HS-27A (cell line): ENCODE measurements at places on chromosomes 7 and 10.

- no peak for DNase-seq
Observed at GRCh38 chr10:3067118-3067858, at the start of gene PFKP. Gene PFKP, plus strand, starts transcription at chr10:3067548. Its CDS starts 48 bp downstream, at chr10:3067596.

DNA sequence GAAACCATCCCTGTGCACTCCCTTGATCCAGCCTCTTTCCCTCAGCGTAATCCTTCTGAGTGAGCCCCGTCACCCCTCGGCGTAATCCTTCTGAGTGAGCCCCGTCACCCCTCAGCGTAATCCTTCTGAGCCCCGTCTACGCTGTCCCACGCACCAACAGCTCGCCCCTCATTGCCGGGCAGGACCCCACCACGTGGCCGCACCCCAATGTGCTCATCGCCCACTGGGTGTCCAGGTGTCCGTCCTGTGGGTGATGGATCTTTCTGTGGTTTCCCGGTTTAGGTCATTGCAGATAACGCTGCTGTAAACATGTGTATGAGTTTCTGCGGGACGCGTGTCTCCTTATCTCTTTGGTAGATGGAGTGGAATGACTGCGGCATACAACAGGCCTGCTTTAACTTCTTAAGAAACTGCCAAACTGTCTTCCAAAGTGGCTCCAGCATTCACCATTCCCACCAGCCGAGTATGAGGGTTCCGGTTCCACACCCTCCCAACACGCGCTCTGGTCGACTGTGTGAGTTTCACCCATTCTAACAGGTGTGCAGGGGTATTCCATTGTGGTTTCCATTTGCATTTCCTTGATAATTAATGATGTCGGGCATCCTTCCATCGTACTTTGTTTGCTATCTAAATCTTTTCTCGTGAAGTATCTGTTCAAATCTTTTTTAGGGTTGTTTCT is 42.1 kb upstream of the NKX6-2 start:
- DNase-seq = no peak

DNA sequence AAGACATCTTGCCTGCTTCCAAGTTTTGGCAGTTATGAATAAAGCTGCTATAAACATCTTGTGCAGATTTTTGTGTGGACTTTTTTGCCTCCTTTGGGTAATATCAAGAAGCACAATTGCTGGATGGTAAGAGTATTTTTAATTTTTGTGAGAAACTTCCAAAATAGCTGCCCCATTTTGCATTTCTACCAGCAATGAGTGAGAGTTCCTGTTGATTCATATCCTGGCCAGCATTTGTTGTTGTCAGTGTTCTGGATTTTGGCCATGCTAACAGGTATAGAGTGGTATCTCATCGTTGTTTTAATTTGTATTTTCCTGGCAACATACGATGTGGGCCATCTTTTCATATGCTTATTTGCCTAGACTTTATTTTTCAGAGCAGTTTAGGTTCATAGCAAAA is 53.9 kb downstream of the BTAF1 start:
- DNase-seq = no peak

DNA sequence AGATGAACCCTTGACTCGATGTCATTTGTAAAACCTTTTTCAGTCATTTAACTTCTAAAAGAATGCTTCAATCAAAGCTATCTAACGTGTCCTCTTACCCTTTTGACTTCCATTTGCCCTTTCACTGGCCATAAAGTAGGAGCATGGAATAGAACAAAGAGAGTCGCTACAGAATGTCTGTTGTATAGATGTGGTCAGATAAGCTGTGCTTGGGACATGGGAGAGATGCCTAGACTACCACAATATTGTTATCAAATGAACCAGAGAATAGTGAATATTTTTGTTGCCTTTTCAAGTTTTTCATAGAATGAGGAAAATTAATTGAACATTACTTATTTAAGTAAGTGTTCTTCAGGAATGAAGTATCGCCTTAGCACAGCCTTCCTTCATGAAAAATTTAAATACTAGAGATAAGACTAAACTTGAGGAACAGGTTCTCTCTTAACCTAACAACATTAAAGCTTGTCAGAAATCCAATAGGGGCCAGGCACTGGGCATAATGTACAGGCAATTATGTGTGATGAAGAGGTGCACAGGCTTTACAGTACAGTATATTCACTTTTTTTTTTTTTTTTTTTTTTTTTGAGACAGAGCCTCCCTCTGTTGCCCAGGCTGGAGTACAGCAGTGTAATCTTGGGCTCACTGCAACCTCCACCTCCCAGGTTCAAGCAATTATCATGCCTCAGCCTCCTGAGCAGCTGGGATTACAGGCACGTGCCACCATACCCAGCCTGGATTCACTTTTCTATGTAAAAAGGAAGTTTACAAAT is 7.5 kb upstream of the KMT2E start:
- no peak for DNase-seq

- no peak for DNase-seq
Observed at GRCh38 chr7:131889572-131890150, 333.2 kb upstream of the PODXL start.

DNA sequence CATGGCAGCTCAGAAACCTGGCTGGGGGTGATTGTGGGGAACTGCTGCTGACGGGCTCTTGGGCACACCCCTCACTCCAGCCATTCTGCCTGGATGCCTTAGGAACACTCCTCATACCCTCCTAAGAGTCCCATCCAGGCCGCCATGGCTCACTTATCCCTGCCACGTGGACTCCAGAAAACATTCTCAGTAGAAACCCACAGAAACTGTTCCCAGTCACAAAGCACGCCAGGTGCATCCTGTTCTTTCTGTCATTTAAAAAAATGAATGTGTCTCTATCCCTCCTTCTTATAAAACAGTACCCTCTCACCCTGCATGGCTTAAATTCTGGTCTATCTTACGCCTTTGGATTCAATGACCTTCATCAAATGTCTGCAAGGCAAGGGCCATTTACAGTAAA is 177.7 kb downstream of the CUX1 start:
- no peak for DNase-seq

DNA sequence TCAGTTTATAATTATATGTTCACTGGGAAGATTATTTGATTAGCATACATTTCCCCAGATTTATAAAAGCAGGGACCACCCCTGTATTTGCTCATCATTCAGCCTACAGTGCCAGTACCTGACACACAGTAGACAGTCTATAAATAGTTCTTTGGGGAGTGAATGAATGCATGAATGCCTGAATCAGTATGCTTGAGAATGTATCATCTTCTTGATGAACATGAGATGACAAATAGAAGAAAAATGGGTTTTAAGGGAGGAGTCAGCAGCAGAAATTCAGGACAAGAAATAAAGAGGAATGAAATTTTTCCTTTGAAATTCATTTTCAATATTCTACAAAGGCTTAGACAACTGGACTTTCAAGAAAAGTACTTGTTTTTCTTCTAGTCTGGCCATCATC is 295.8 kb upstream of the LRRTM3 start:
- no peak for DNase-seq

DNA sequence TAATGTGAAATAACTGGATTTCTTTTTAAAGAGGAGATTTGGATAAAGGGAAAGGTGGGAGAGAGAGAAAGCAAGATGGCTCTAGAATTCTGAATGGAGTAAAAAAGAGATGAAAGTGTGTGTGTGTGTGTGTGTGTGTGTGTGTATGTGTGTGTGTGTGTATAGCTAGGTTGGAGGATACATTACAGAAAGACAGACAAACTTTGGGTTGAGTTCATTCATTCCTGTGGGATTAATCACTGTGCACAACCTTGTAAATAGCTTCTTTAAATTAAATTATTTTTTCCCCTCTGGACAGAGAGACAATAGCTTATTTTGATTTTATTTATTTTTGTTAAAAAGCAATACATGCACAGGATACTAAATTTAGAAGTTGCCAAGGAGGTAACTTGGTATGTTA is 7.5 kb downstream of the ASB4 start:
- no peak for DNase-seq

GRCh38 chr7:142280263-142280662 is 22.4 kb upstream of the PRSS58 start:
- DNase-seq = no peak

DNA sequence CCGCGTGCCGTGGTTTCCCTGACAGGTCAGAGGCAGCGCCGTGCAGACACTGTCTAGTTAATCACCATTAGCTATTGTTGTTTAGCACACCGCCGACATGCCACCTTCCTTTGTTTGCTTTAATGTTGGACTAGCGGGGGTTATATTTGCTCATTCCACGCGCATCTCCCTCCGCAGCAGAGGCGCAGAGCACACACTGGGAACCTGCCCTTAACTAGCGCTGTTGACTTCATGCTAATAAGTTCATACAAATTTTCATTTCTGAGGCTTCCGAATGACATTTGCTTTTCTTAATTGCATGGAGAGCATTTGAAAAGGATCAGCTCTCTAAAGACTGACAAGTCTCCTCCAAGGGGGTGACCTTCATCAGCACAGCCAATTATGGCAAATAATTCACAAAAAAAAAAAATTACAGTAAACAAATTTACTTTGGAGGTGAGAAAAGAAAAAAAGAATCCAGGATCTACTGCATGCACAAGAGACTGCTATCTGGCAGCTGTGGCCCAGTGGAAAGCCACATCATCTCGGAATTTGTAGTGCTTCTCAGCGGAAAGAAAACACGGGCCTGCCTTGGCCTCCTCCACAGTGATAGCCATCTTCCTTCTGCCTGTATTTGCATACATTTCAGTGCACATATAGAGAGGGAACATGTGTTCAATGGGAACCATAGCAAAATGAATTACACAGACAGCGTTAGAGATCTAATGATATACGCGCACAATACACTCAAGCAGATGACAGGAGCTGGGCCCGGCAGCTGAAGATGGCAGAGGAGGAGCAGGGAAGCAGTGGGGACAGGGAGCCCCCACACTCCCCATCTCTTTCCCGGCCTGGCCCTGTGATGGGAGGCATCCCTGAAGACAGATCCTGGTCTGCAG is 94.2 kb downstream of the EBF3 start:
- DNase-seq = no peak

DNA sequence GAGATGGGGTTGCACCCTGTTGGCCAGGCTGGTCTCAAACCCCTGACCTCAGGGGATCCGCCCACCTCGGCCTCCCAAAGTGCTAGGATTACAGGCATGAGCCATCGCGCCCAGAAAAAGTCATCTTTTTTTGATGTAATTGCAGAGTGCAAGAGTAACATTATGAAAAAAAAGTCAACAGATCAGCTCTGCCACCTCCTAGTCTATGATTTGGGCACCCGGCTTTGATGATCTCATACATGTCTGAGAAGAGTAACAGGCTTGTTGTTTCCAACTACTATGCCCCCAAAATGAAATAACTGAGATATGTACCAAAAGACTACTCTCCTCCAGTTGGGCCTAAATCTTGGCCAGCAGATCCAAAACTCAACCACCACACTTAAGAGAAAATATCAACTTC is 40.8 kb downstream of the VOPP1 start:
- DNase-seq = no peak

- DNase-seq = no peak
Observed at GRCh38 chr10:3684891-3685290, 100.1 kb downstream of the KLF6 start.

GRCh38 chr10:4201866-4202825 is 417.1 kb upstream of the KLF6 start:
- no peak for DNase-seq

GRCh38 chr7:144036302-144036885 is 12.4 kb upstream of the OR2A5 start:
- DNase-seq = no peak

GRCh38 chr7:116327752-116328151 is 117.4 kb downstream of the TES start:
- peak; percentile 84 for DNase-seq

DNA sequence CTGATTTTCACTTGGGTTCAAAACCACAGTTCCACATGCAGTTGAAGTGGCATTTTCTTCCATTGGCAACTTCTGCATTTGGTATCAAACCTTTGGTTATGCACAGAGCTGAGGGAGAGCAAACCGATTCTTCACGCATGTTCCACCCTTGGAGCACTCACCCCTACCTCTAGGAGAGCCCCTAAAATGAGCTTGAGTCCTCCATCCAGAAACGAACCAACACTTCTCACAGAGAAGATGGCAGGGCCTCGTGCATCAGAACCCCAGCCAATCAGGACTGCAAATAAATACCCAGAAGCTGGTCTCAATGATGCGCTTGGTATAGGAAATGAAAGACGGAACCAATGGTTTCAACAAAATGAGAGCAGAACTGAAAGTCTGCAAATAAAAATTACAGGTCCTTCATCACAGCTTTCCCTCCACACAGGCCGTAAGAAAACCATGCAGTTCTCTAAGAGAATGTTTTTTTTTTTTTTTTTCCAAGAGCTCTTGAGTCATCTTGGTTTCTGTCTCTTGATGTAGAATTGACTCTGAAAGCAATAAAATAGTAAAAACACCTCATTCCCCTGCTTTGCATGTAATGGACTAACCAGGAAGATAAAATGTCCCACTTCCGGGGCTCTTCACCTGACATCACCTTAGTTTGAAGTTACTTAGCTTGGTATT is 23.9 kb downstream of the KLF6 start:
- DNase-seq = no peak

DNA sequence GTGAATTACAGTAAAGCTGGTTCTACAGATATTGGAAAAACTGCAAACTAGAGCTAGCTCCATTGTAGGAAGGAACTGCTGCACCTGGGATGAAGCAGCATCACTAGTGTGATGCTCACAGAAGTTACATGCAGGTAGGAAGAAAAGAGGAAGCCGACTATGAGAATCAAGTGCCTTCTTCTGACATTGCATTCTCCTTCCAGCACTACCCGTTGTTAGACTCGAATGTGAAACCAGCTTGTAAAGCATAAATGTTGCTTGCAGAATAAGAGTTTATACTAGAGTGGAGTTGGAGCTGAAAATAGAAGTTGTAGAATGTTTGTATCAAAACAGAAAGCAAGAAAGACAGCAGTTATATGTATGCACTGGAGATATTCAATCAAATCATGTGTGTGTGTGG is 49.9 kb downstream of the TRIM24 start:
- no peak for DNase-seq

DNA sequence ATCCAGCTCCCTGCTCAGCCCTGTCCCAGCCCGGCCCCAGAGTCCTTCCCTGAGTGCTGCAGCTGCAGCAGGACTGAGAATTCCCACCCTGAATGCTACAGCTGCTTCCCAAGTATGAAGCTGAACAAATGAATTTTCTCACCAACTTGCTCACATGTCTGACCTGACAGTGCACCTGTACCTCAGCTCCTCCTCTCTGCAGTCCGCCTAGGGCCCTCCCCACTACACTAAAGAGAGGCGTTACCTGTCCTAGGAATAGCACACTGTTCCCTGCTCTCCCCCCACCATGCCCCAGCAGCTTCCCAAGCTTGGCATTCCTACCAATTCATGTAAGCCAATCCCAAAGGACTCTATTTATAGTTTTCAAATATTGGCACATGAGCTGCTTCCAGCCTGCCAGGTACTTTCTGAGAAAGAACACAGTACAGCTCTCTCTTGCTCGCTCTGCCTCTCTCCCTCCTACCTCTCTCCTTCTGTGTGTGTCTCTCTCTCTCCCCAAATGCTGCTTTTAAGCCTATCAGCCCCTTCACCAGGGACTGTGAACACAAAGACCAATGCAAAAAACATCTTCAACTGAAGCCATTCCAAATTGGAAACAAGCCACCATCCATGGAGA is 400.1 kb downstream of the TNS3 start:
- DNase-seq = no peak

DNA sequence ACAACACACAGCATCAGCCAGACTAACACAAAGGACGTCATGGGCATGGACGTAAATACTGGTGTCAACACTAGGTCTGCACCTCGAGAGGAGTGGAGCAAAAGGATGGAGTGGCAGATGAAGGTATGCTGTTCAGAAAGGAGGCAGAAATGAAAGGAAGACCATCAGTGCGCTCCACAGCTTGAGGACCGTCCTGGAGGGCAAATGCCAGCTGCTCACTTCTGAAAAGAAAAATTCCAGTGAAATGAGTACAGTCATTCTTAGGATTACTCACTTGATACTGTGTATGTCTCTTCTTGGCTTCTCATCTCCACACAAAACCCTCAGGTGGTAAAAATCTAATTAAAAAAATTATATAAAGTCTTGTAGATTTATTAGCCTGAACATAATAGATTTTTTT is 44.8 kb downstream of the EGFR start:
- no peak for DNase-seq
